Stimulated activated CD8-positive, alpha-beta memory T cell treated with anti-CD3 and anti-CD28 coated beads, Interleukin-12 subunit alpha, Interleukin-12 subunit beta, amount 100 ng/mL, for 4 hours (primary cell): ENCODE measurements at places on chromosomes 2 and 18.
A peak's percentile ranks its signal among the peaks of the same experiment; 100 is the strongest.

GRCh38 chr2:94762600-94762999 lies 108.6 kb upstream of the TEKT4 start:
- DNase-seq: no peak

DNA sequence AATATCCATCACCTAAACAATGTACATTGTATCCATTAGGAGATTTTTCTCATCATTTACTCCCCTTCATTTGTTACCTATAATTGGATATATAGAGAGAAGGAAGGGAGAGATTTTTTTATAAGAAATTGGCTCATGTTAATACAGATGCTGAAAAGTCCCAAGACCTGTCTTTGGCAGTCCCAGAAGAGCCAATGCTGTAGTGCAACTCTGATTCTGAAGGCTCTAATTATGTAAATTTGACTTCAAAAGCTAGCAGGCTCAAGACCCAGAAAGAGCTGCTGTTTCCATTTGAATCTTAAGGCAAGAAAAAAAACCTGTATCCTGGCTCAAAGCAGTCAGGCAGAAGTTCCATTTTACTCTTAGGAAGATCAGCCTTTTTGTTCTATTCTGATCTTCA lies 1245.5 kb upstream of the FAM98A start:
- DNase-seq: no peak

- DNase-seq: no peak
These were observed 381.6 kb downstream of the SUCLG1 start for GRCh38 chr2:84077496-84077895.

DNA sequence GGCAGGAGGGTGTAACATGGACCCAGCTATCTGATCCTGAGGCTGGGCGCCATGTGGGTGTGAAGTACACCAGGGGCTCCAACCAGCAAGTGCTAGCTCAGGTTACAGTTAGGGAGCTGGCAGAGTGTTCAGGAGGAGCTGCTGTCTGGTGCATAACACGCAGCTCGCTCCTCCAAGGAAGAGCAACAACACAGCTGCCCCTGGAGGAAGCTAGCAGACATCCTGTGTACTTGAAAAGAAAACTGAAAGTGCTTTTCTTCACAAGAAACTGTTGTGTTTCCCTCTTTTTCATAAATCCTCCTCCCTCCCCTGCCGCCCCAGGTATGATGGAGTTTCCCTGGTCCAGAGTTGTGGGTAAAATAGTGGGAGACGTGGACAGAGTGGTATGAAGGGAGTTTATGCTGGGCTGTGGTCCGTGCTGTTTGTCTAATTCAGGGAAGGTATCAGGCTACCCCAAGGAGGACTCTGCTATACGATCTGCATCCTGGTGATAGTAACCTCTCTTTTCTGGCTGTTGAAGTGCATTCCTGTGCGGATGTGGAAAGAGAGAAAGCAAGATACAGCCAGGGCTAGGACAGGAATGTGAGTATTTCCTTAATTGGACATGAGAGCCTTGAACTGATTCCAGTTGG lies 6.1 kb upstream of the LBH start:
- DNase-seq: peak; percentile 22

GRCh38 chr2:128733450-128733849 lies 414.8 kb upstream of the HS6ST1 start:
- DNase-seq: no peak

GRCh38 chr2:65404988-65405697 lies 27.3 kb downstream of the SPRED2 start:
- DNase-seq: no peak

DNA sequence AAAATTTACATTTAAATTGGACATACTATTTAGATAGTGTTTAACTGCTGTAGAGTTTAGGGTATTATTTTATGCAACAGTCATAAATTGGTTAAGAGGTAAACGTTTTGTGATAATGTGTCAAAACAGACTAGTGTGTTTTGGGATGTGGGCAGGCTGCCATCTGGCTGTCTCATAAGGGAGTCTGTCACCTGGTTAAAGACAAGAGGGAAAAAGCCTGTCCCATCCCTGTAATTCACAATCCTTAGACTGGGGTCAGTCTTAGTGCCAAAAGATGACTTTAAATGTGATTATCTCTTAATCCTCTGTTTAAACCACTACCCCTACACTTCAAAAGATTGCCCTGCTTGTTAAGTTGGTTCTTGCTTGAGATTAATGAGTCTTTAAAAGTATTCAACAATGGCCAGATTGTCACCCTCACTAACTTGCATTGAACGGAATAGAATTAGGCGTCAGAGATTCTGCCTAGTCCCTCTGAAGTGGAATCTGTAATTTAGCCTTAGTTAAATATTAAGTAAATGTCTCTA lies 59.2 kb downstream of the SGPP2 start:
- DNase-seq: no peak

GRCh38 chr2:23622966-23623675 lies 238.1 kb downstream of the KLHL29 start:
- no peak for DNase-seq

- DNase-seq: no peak
These were observed 43.9 kb downstream of the CROCC2 start for GRCh38 chr2:240949791-240950705.

GRCh38 chr2:23757686-23758433 lies 169.1 kb downstream of the ATAD2B start:
- DNase-seq: no peak

DNA sequence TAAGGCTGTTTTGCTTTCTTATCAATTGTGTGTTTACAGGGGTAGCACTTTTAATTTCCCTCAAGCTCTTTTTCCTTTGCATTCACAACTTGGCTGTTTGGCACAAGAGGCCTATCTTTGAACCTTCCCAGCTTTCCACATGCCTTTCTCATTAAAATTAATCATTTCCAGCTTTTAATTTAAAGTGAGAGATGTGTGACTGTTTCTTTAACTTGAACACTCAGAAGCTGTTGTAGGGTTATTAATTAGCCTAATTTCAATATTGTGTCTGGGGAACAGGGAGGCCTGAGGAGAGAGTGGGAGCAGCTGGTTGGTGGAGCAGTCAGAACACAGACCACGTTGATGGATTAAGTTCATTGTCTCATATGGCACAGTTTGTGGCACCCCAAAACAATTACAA lies 4.7 kb downstream of the ASB1 start:
- no peak for DNase-seq
